T-helper 2 cell treated with Interferon-gamma antibody and Interleukin-4, amounts not matched to agents 100 ng/mL and 5 ng/mL, for 36 hours (primary cell): ENCODE measurements at places on chromosomes 7 and 10. TPM values are rescaled to one million over a fixed set of nuclear protein-coding genes. Genes with fewer than 3 reads are reported as not detected.

The AOAH gene
- total RNA-seq, result 46.0 and 48.5 TPM in 2 replicates

The DGKI gene
- total RNA-seq, result 0.32 and 0.34 TPM in 2 replicates

The OR2A12 gene
- total RNA-seq, result not detected in 2 replicates

The CDHR1 gene
- total RNA-seq, result 0.07 TPM in 1 of 2 replicates, not detected in the other

The ZNF467 gene
- not detected in 2 replicates for total RNA-seq

The PBLD gene
- total RNA-seq, result 1.0 and 1.5 TPM in 2 replicates

The ANKRD16 gene
- total RNA-seq, result 6.2 and 6.6 TPM in 2 replicates

The CDH23 gene
- total RNA-seq, result 4.2 and 4.8 TPM in 2 replicates

The PTF1A gene
- not detected in 2 replicates for total RNA-seq

The LIPN gene
- total RNA-seq, result not detected in 2 replicates

The GIMAP1 gene
- total RNA-seq, result 16.5 and 18.8 TPM in 2 replicates

The SUPV3L1 gene
- 42.2 and 43.8 TPM in 2 replicates for total RNA-seq

The DENND2A gene
- total RNA-seq, result not detected in 2 replicates

The ACSM6 gene
- total RNA-seq, result not detected in 2 replicates

The ZNF239 gene
- 1.9 and 2.9 TPM in 2 replicates for total RNA-seq

The IFIT1B gene
- total RNA-seq, result not detected in 2 replicates
